ENCODE measurements at places on chromosomes 3 and 15.
A peak's percentile ranks its signal among the peaks of the same experiment; 100 is the strongest.

- no peak for DNase-seq
Measured at GRCh38 chr3:11672363-11672762, 28.6 kb upstream of the VGLL4 start.

DNA sequence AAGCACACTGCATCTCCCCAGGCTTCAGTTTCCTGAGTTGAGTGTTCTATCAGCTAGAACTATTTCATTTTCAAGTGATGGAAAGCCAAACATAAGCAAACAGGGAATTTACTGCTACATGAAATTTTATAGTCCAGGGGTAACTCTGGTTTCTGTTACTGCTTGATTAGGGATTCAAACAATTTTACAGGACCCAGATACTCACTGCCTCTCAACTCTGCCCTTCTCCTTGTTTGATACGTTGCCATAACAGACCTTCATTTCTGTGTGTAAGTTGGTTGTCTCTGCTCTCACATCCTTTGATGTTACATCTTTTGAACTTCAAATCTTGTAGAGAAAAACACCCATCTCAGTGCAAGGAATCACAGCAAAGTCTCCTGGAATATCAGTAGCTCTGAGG lies 572.7 kb downstream of the UNC13C start:
- no peak for DNase-seq

- DNase-seq = no peak
Measured at GRCh38 chr3:29322586-29322985, 41.7 kb downstream of the RBMS3 start.

DNA sequence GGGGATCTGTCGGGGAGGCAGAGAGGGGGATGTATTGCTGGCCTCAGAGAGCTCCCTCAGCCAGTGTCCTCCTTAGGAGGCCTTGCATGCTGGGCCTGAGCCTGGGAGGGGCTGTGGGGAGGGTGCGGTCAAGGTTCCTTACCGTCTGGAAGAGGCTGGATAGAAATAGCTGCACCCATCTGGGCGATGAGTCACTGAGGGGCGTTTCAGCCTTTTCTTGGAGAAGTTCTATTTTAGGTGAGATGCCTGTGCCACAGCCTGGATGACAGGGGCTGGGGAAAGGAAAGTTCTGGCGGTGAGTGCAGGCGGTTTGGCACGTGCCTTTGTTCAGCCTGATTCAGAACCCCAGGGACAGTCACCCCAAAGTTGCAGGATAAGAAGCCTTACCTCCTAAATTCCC lies 35.7 kb upstream of the APEH start:
- DNase-seq = peak; percentile 52
